ENCODE measurements at places on chromosomes 12 and 14. TPM values are rescaled to one million over a fixed set of nuclear protein-coding genes. Genes with fewer than 3 reads are reported as not detected.

- no peak for DNase-seq
Measured at GRCh38 chr12:510071-510825, 50.5 kb downstream of the B4GALNT3 start.

GRCh38 chr12:607541-608001 is 55.7 kb downstream of the NINJ2 start:
- DNase-seq, result peak; percentile 12

- DNase-seq, result no peak
Measured at GRCh38 chr12:127773520-127773919, 493.4 kb upstream of the TMEM132C start.

DNA sequence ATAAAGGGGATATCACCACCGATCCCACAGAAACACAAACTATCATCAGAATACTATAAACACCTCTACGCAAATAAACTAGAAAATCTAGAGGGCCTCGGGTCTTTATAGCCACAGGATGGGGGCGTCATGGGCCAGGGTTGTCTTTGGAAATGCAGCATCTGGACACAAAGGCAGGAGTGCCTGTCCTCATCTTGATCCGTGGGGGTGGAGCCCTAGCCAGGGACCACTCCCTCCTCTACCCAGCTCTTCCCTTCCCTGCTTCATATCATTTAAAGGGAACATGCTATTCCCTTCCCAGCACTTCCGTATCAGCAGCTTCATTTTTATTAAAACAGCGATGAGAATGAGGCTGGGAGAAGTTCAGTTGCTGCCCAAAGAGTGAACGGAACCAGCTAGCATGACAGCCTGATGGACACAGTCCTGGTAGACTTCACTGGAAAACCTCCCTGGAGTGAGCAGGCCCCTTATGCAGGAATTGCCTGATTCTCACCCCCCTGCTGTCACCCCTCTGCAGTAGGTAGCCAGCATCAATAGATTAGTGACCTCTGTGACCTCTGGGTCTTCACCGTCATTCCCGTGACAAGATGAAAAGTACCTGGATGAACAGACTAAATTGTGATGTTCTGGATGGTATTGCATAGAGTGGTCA is 251.4 kb upstream of the RGS6 start:
- DNase-seq, result no peak

GRCh38 chr12:7013101-7013500 is 5.2 kb downstream of the LPCAT3 start:
- no peak for DNase-seq

Gene C12orf60
- total RNA-seq, result 0.22 TPM

Gene EVL
- total RNA-seq, result 1,160 TPM

Gene EID3
- total RNA-seq, result 11.8 TPM

Measured in naive thymus-derived CD4-positive, alpha-beta T cell (primary cell).